ENCODE measurements at places on chromosomes 4 and X.

GRCh38 chr4:89171176-89171805 lies 60.0 kb downstream of the TIGD2 start:
- no peak for DNase-seq

GRCh38 chrX:155263854-155264628 lies at the start of gene RAB39B:
TSS of gene RAB39B (minus strand) at chrX:155264491. CDS start at chrX:155264288, 203 bp downstream.
- no peak for DNase-seq

GRCh38 chr4:81627590-81627989 lies 155.9 kb upstream of the RASGEF1B start:
- no peak for DNase-seq

GRCh38 chr4:87009095-87009648 lies 74.4 kb downstream of the AFF1 start:
- DNase-seq, result no peak

GRCh38 chrX:40012868-40013265 lies 84.9 kb downstream of the BCOR start:
- no peak for DNase-seq

- DNase-seq, result no peak
Measured at GRCh38 chr4:83757121-83757621, 221.3 kb downstream of the GPAT3 start.

DNA sequence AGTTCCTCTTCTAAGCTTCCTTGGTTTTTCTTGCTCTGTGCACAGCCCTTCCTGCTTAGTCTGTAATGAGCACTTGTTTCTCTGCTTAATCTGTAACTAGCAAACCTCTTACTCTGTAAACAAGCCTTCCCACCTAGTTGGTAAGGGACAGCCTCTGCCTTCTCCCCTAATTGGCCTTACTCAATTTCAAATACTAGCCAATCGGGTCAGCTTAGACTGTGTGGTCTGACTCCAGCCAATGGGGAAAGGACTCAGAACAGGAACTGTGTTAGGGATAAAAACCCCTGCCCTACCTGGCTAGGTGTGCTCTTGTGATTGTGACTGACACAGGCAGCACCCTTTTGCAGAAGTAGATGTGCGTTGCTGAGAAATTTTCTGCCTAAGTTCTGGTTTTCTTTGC lies 136.5 kb upstream of the AADAT start:
- no peak for DNase-seq

DNA sequence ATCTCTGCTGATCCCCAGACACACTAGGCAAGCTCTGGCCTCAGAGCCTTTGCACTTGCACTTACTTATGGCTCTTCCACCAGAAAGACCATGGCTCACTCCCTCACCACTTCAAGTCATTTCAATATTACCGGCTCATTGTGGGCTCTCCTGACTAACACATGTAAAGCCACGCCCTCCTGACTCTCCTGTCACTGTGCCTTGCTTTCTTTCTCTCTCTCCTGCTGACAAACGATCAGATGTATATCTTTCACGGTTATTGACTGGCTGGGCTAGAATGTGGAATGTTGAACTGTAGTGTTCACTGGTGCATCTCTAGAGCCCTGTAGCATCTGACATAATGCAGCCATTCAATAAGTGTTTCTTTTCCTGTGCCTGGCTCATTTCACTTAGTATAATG lies 425.1 kb downstream of the RAB28 start:
- DNase-seq, result no peak

GRCh38 chr4:183284965-183285364 lies 35.1 kb downstream of the CLDN22 start:
- no peak for DNase-seq

- DNase-seq, result no peak
Measured at GRCh38 chrX:23726191-23726590, 16.9 kb downstream of the ACOT9 start.

DNA sequence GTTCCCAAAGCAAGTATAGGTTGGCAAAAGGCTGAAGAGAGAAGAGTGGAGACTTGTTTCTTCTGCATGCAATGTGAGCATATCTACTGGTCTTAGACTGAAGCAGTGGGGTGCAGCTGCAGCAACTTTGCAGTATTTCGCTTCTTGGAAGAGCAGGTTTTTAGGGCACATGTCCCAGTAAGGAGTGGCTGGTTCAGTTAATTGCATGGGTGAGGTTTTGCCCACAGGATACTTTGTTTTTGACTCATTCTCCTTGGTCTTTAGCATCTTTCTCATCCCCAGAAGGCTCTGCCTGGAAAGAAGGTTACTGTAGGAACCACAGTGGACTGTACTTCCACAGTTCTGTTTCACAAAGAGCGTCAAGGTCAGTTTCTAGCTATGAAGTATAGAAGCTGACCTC lies 68.0 kb upstream of the NR3C2 start:
- DNase-seq, result no peak

- DNase-seq, result no peak
Measured at GRCh38 chr4:7458477-7458876, 23.7 kb upstream of the PSAPL1 start.

GRCh38 chrX:154074199-154074598 lies 23.3 kb downstream of the MECP2 start:
- no peak for DNase-seq

GRCh38 chr4:4719436-4719835 lies 140.0 kb upstream of the MSX1 start:
- no peak for DNase-seq

DNA sequence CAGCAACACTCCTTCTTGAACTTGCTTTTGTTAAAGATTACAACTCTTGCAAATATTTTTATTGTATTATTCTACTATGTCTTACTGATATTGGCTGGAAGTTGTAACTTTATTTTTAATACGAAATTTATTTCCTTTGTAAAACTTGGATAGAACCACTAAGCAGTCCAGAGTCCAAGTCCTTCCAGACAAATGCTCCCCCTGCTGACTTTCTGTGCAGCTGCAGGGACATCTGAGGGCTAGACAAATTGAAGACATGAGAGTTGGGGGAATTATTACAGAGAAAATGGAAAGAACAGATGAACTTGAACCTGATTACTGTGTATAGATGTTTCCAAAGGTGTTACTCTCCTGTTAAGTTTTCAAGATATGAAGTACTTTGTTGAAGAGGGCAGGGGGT lies 238.8 kb downstream of the GRIA3 start:
- no peak for DNase-seq

DNA sequence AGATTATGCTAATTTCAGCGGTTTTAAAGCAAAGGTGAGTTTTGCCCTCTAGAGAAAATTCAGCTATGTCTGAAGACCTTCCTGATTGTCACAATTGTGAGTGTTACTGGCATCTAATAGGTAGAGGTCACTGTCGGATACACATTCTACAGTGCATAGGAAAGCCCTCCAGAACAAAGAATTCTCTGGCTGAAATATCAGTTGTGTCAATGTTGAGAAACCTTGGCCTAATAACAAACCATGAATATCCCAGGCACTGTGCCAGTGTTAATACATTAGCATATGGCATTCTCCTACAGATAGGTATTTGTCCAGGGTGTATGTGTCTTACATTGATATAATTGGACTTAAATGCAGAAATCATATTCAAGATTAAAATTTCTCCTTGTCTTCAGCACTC lies 294.3 kb downstream of the FSTL5 start:
- no peak for DNase-seq

DNA sequence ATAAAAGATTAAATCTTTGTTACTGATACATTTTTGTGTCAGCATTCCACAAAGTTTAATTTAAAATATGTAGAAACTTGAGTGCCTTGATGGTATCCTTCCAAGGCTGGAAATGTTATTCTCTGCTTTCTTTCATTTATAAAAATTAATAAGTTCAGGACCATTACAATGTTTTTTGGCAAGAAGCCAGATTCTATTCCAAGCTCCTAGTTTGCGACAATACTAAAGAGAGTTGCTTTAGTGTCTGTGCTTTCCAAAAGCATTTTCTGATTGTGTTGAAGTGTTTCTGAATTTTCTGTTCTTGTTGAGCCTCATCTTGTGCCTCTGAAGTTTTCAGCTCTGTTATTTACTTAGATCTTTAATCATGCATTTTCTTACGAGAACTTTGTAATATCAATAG lies 516.2 kb downstream of the KCTD8 start:
- DNase-seq, result no peak

- DNase-seq, result no peak
Measured at GRCh38 chr4:141702472-141703182, 66.2 kb downstream of the IL15 start.

GRCh38 chrX:47690175-47690574 lies 31.2 kb upstream of the UXT start:
- DNase-seq, result no peak

DNA sequence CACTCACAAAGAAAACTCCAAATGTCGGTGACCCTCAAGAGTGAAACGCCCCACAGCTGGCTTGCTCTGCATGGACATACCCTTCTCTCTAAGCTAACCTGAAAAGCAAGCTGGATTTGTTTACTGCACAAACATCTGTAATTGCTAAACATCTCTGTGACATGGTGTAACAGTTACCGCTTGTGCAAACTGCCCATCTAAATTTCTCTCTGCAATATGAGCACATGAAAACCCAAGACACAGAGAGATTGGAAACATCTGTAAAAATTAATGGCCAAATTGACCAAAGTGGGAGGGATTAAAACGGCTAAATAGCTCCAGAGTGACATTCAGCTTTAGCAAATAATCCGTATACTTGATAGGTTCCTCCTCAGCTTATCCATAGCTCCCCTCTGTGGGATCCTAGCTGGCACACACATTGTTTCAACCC lies 155.0 kb upstream of the MAP3K15 start:
- DNase-seq, result no peak

DNA sequence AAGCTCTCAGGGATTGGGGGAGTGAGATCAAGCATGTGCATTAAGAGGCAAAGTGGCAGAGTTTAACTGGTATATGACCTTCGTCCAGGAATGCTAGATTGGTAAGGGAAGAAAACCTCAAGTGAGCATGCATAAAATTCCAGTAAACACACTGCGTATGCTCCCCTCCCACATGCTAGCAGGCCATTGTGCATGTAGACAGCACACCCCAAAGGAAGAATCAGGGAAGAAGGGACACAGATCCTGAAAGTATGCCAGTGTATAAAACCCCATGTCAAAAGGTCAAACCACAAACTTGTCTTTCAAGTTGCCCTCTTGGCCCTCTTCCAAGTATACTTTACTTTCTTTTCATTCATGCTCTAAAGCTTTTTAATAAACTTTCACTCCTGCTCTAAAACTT lies 405.2 kb upstream of the CNKSR2 start:
- no peak for DNase-seq

- no peak for DNase-seq
Measured at GRCh38 chr4:13515268-13515667, 29.0 kb downstream of the NKX3-2 start.

DNA sequence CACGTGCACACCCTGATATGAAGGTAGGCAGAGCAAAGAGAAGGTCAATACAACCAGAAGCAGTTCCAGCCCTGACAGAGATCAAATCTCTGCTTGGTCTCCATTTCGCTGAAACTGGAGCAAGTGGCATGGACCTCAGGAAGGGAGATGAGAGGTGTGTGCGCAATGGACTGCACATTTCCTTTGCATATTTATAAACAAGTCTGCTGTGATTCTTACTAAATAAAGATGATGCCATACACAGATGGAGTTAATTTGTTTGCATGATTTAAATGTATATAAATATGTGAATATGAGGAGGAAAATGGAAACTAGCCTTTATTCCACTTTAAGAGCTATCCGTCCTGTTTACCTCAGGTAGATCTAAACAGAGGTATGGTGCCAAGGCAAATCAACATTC lies 2.1 kb upstream of the SCRG1 start:
- DNase-seq, result no peak

GRCh38 chr4:16931339-16932305 lies 33.2 kb upstream of the LDB2 start:
- DNase-seq, result no peak

DNA sequence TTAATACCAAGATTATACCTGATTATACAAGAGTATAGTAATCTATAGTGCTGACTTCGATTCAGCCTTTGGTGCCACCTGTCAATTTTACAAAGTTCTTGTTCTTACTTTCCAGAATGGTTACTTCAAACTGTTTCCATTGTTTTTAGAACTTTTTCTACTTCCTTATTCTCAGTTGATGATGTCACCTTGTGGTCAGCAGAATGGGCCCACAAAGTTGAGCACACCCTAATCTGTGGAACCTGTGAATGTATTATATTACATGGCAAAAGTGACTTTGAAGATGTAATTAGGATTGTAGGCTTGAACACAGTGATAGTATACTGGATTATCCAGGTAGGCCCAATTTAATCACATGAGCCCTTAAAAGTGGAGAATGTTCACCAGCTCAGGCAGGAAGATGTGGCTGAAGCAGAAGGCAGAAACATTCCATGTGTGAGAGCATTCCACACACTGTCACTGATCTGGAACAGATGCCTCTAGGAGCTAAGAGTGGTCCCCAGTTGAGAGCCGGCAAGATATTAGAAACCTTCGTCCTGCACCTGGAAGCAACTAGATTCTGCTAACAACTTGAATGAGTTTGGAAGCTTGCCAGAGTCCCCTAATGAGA lies 6.3 kb upstream of the SGMS2 start:
- no peak for DNase-seq

GRCh38 chr4:8904666-8905065 lies 33.0 kb upstream of the HMX1 start:
- no peak for DNase-seq

DNA sequence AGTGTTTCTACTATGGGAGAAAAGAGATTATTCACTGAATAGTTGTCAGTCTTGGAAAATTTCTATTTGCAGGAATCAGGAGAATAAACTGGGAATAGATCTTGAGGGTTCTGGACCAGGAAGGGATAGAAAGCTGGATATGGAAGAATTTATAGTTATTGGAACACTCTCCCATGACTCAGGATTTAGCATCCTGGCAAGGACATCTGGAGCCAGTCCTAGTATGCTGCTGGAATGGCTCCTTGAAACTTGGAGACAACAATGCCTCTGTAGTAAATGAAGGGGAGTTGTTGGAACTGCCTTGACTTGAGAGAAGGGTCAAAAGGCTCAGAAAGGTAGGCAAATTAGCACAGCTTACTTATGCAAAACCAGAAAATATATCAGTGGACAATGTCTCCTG lies 23.5 kb upstream of the THOC2 start:
- DNase-seq, result no peak

DNA sequence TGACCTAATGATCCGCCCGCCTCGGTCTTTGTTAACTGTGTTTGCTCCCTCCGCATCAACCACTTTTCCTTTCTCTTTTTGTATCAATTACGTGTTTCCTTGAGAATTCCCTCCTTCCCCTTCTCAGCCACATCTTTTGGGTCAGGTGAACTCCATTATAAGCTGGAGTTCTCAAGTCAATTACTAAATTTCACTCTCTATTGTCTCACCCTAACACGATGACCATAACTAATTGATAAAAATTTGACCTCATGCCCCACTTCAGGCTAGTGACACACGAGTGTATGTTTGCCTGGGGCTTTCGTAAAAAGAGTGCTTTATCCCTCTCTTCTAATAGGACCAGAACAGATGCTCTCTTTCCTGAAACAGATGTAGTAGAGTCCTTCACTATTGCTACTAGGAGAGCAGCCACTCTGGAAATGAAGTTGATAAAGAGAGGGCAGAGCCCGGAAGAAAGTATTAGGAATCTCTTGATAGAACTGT lies 403.6 kb upstream of the ANXA10 start:
- DNase-seq, result no peak

DNA sequence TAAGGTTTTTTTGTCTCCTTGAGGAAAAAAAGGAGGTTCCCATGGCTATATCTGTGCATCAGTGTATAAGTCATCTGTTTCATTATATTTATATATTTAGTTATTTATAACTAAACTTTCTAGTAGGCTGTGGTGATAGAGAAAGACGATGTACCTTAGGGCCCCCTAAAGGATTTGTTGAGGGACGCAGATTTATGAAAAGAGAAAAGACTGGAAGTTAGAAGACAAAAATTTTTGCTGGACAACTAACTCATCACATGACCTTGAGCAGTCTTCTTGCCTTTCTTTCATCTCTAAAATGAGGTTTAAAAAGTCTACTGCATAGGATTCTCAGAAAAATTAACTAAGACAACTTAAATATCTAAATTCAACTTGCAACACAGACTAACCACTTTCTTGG lies 6.1 kb downstream of the GASK1B start:
- no peak for DNase-seq
